ENCODE measurements at places on chromosomes 12 and 14.

GRCh38 chr12:51809193-51809592, 39.3 kb downstream of the FIGNL2 start:
- DNase-seq = no peak

DNA sequence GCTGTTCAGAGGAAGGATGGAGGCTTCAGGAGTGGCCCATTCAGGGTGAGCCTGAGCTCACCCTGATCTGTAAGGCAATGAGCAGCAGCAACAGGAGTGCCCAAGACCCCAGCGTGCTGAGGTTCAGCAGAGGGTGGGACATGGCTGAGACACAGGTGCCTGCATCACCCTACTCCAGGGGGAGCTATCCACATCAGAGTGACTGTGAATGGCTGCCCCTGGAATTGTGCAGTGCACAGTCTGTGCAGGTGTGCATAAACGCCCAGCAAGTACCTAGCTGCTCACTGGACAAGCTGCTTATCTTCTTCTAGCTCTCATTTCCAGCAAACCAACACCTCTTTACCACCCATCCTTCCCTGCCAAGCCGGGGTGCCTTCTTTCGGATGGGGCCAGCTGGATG, 140.6 kb upstream of the PRMT8 start:
- no peak for DNase-seq

DNA sequence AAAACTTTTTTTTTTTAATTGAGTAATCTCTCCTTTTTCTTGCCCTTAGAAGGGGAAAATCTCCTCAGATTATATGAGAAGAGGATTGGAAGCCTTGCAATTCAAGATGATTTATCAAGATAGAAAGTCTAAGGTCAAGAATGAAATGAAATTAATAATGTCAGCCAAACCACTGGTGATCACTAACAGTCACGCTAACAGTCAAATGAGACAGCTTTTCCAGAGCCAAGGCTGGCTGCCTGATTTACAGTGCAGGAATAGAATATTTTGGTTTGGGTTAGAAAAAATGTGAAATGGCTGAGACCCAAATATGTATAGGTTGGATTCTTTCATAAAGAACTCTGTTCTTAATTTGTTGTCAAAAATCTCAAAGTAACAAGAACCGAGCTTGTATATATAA, 204.3 kb downstream of the PPM1H start:
- DNase-seq = no peak

GRCh38 chr12:107840186-107840585, 65.7 kb downstream of the ASCL4 start:
- no peak for DNase-seq

DNA sequence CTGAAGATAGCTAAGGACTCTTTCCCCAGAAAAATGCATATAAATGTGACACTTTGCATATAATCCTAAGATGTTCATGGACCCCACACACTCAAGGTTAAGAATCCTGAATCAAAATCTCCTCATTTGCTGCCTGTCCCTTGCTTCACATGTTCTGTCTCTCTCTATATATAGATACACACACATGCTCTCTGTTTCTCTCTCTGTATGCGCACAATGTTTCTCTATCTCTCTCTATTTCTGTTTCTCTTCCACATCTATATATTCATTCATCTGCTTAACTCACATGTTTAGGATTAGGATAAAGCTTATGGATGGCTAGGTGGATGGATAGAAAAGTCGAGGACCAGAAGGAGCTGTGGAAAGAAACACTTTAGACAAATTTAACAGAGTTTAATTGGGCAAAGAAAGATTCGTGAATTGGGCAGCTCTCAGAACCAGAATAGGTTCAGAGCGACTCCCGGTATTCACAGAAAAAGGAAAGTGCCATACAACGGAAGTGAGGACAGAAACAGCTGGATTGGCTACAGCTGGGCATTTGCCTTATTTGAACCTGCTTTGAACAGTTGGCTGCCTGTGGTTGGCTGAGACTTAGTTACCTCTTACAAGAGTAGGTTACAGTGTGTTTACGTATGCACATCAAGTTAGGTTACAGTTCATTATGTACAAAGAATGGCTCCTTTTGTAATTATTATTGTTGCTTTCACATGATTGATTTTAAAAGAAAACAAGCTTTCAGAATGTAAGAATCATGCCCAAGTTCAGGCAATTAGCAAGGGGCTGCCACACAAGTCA, 57.6 kb downstream of the EMP1 start:
- no peak for DNase-seq

GRCh38 chr12:89247541-89247942, 104.8 kb downstream of the DUSP6 start:
- DNase-seq = no peak

DNA sequence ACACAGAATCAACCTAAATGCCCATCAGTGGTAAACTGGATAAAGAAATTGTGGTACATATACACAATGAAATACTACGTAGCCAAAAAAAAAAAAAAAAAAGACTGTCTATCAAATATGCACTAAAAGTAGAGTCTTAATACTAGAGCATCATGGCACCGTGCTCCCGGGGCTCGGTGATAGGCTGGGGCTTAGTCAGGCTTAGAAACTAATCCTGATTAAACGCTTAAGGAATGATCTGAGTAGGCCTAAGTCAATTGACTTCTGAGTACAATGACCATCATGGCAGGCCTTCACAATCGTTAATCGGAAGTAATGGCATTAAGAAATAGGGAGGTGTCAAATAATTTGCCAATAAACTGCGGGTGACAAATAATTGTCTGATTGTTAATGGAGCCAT, 9.7 kb downstream of the PLBD1 start:
- DNase-seq = no peak

DNA sequence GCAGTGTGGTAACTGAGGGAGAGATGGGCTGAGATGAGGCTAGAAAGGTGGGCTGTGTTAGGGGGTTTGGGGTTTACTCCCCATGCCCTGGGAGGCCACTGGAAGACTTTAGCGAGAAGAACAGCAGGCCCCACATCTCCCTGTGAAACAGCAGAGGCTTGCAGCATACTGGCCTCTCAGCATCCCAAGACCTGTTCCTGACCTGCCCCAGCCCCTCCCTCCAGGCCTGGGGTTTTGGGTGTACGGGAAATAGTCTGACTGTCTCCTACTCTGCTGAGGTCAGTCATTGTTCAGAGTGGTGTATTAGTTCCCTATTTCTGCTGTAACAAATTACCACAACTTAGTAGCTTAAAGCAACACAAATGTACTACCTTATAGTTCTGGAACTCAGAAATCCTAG, 103.5 kb upstream of the HIF1A start:
- no peak for DNase-seq

- no peak for DNase-seq
Measured at GRCh38 chr12:6069437-6070093, 54.9 kb downstream of the VWF start.

DNA sequence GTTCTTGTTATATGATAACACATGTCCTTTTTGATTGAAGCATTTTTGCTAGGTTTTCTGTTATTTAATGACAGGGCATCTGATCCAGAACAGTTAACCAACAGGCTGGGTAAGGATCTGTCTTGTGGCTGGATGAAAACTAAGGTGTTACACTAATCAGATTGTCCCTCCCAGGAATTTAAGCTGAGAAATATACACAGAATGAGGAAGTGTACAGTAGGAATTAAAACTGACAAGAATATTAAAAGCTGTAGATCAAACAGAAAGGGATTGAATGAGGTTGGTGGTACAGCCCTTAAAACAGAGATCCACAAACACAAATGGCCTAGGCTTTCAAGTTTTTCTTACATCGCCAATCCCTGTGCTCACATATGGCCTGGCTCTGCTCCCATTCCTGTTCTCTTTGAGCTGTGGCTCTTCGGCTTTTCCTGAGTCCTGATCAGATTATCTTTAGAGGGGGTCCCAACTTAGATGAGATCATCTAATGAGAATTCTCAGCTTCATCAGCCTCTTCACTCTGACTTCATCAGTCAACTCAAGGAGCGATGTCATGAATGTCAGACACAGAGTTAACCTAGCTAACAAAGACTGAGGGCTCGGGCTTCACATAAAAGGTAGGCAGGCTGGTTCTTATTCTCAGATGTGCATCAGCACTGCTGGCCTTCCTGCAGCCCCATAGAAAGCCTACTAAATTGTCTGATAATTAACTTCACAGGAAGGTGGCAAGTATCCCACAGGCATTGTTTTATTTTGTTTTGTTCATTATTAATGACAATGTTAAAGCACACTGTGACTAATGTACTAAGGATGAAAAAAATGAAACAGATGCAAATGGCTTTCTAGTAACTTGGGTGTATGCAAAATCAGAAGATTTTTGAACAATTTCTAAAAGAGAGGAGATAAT, 11.4 kb downstream of the PYGL start:
- no peak for DNase-seq

DNA sequence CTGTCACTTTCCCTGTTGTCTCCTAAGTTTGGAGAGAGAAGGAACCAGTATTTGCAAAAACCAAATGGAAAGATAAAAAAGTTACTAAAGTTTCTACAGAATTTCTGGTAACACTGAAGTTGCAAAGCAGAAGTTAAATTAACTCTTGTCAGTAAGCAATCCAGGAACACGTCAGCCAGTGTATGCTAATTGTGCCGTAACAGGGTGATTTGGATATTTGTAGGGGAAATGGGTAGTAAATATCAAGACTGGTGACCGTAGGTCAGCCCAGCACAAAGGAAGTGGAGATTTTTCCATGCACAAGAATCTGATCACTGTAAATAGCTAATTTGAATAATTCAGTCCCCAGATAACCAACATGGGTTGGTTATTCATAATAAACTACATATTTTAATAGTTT, 2.3 kb downstream of the CDKN1B start:
- DNase-seq = no peak

- no peak for DNase-seq
Measured at GRCh38 chr12:58359084-58359483, 417.7 kb downstream of the ATP23 start.

DNA sequence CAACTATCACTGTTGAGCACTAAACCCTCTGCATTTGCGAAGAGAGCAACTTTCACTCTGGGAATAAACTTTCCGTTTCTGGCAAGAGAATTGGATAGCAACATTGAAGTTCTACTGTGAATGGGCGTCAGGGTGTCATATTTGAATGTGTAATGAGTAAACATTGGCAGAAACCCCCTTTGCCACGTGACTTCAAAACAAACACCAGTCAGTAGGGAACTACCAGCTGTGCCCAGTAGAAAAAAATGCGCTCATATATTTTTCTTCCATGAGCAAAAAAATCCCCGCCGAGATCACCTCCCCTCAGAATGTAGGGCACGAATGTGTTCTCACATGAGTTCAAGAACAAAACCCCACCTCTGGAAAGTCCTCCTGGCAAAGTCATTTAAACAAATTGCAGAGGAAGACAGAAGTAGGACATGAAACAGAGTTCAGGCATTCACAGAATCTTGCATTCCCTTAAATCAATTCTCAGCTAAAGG, 80.6 kb downstream of the BTG1 start:
- no peak for DNase-seq

- no peak for DNase-seq
Measured at GRCh38 chr12:89960607-89961394, 252.2 kb upstream of the ATP2B1 start.

GRCh38 chr14:100312877-100313400, 6.7 kb upstream of the SLC25A29 start:
- no peak for DNase-seq

DNA sequence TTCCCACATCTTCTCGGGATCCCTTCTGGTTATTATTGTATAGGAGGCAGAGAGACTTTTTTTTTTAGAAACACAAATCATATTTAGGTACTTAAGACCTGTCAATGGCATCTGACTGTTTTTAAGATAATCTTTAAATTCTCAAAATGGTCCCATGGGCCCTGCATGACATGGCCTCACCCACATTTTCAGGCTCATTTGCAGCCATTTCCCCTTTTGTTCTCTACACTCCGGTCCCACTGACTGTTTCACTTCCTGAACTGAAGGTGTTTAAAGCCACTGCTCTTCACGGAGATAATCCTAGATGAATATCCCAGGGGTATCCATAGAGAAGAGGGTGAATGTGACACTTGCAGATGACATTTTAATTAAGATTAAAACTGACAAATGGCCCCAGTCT, 12.3 kb upstream of the C12orf71 start:
- no peak for DNase-seq

GRCh38 chr12:68772714-68773113, 26.7 kb downstream of the SLC35E3 start:
- no peak for DNase-seq

- DNase-seq = no peak
Measured at GRCh38 chr14:95508377-95508776, 8.1 kb downstream of the SYNE3 start.

Data from cortex of kidney (tissue), 1 donor.